ENCODE measurements at places on chromosomes 1 and 21.

- no peak for DNase-seq
These were observed 59.0 kb downstream of the IRF2BP2 start for GRCh38 chr1:234551032-234551378.

GRCh38 chr1:57492586-57493226 lies 68.8 kb upstream of the DAB1 start:
- no peak for DNase-seq

- DNase-seq: no peak
These were observed 37.3 kb upstream of the KHDRBS1 start for GRCh38 chr1:31976401-31976800.

DNA sequence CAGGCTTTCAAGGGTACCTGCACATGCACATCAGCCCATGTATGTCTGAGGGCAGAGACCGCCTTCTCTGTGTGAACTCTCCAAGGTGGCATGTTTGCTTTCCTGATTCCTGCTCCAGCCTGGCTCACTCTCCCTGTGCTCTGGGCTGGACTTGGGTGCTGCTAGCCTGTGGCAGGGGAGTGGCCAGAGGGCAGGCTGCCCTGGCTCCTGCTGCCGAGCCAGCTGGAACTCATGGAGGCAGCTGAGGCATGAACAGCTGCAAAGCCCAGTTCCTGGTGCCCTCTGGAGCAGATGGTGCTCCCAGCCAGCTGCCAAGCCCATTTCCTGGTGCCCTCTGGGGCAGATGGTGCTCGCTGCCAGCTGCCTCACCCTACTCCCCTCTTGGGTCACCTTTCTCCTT lies 7.6 kb downstream of the UBL4B start:
- DNase-seq: no peak

GRCh38 chr1:215064327-215064726 lies 18.2 kb upstream of the KCNK2 start:
- no peak for DNase-seq

GRCh38 chr1:225437710-225438437 lies 10.0 kb upstream of the LBR start:
- no peak for DNase-seq

- DNase-seq: no peak
These were observed 455 bp downstream of the UCHL5 start for GRCh38 chr1:193058529-193059281.

DNA sequence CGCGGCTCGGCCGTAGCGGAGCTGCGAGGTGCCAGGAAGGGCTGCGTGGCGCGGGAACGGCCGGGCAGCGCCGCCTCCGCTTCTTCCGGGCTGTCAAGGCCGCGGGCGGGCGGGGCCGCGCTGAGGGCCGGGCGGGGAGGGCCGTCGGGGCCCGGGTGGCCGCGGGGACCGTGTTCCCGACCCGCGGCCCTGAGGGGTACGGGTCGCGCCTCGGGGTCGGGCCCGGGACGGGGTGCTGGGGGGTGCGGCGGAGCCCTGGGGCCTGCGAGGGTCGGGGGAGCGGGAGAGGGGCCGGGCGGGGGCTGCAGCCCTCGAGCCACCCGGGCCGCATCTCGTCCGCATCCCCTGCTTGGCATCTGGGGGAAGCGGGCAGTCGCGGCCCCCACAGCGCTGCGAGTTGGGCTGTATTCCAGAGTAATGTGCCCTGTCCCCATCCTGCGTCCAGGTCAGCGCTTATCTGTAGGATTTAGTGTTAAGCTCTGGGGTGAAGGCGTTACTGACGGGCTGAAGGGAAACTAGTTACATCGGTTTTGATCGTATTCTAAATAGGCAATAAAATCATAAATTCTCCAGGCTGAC lies 379 bp downstream of the RER1 start:
- no peak for DNase-seq

DNA sequence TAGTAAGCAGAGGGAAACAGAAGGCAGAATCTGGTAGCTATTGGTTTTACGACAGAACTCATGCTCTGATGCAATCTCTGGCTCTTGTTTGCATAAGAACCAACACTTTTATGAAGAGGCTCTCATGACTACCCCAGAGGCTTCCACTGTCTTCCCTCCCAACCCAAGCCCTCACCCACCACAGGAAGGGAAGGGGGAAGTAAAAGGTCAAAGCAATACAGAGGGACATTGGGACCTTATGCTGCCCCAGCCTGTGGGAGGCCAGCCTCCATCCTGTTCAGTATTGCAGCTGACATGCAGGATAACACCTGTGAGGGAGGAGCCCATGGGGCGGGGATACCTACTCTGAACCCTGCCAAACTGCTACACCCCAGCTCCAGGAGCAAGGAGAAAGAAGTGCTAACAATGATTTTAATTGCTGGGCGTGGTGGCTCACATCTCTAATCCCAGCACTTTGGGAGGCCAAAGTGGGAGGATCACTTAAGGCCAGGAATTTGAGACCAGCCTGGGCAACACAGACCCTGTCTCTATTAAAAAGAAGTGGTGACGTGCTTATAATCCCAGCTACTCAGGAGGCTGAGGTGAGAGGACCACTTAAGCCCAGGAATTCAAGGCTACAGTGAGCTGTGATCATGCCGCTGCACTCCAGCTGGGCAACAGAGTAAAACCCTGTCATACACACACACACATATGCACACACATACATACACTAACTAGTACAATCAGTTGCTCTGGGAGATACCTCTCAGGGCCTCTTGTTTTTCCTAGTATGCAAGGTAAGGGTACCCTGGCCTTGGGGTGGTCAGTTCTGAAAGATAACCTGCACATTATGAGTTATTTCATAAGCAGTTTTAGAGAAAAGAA lies 9.5 kb downstream of the MR1 start:
- DNase-seq: no peak

DNA sequence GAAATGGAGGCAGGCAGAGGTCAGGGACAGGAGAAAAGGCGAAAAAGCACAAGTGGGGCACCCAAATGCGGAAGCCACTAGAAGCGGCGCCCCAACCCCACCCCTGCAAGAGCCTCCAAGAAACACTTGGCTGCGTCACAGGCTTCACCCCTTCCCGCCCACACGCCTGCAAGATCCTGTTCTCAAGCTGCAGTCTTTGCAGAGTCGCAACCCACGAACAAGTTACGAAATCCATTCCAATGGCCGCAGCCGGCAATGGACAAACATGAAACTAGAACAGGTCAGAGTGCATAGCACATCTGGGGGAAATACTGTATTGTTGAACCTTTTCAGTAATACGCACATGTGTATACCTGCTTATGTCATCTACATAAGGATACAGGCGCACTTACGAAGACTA lies 103.6 kb downstream of the PSMG1 start:
- DNase-seq: no peak

- DNase-seq: no peak
These were observed 6.2 kb downstream of the SLC26A9 start for GRCh38 chr1:205936846-205937586.

DNA sequence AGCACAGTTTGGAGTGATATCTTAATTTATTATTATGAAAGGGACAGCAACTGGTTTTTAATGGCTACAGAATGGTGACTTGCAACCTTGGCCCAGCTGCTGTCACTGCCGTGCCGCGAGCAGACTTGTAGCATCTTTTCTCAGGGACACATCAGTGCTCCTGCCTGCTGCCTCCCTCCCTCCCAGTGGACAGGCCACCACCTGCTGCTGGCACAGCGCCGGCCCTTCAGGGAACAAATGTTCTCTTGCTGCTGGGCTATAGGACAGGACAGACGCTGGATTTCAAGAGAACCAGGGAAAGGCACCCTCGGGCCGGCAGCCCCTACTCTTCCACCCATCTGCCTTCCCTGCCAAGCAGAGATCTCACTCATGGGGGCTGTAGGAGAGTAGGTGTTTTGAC lies 413.8 kb upstream of the NFIA start:
- DNase-seq: peak; percentile 11

- no peak for DNase-seq
These were observed 49.8 kb downstream of the PRDM2 start for GRCh38 chr1:13749543-13750341.

Data from cerebellar nuclear complex (tissue), 1 donor.